Esophagus squamous epithelium (tissue), 5 donors: ENCODE measurements at places on chromosomes 12 and 14. TPM values are rescaled to one million over a fixed set of nuclear protein-coding genes. Genes with fewer than 3 reads are reported as not detected.
A peak's percentile ranks its signal among the peaks of the same experiment; 100 is the strongest.

DNA sequence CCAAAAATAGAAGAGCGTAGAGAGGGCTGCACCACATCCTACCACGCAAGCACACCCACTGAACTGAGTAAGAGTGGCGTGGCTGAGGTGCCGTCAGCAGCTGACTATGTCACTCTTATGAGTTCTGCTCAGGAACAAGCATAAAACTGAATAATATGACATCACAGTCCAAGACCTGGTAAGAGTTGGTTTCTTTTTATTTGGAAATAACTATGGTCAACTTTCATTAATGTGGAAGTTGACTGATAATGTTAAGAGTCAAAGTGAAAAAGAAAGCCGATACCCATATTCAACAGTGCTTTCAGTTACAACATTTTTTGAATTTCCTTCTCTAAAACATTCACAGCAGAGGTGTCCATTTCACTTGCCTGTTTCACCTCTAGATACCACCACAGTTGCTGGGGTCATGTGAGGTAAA, 44.6 kb downstream of the GNS start:
- H3K4me1 ChIP-seq = no peaks in the 10 kb centered on the region
- no peak for DNase-seq
- peaks cover 77% of the 10 kb centered on the region for H3K36me3 ChIP-seq
- no peaks in the 10 kb centered on the region for H3K27me3 ChIP-seq

DNA sequence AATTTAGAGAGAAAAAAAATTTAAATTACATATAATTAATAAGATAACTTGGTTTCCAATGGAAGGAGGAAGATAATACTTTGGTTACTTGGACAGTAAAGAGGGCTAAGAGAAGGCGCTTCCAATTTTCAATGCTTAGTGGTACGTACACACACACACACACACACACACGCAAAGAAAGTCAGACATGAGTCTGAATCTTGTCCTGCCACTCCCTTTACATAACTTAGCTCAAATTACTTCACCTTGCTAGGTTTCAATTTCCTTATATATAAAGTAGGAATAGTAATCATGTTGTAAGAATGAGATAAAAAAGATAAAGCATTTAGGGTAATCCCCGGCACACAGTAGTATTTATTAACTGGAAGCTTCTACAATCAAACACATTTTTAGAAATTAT, 39.7 kb upstream of the VCPKMT start:
- H3K27ac ChIP-seq = no peak overlapping the region
- no peak overlapping the region for H3K4me3 ChIP-seq
- no peaks in the 10 kb centered on the region for H3K4me1 ChIP-seq
- DNase-seq = no peak

DNA sequence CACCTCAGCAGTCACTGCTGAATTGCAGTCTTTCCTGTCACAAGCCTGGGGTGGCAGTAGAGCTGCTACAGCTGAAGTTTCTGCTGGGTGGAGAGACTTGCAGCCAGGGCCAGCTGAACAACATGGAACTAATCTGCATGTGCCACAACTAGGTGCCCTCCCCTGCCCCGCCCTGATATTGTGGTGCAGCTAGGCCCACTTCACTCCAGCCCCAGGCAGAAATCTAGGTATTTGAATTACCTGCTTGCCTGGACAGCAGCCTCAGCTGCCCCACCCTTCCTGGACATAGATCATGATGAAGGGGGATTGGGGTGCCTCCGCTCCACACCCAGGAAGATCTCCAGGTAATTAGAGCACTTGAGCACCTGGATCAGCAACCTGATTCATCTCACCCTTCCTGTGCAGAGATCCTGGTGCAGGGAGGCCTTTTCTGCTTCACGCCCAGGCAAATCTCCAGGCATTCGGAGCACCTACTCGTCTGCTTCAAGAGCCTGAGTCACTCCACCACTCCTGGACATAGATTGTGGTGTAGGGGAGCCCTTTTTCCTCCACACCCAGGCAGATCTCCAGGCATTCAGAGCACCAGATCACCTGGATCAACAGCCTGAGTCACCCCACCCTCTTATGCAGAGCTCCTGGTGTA, 477.0 kb downstream of the SOX5 start:
- H3K27ac ChIP-seq = no peak overlapping the region
- no peaks in the 10 kb centered on the region for H3K4me1 ChIP-seq
- no peak for DNase-seq
- no peaks in the 10 kb centered on the region for H3K27me3 ChIP-seq
- no peaks in the 10 kb centered on the region for H3K36me3 ChIP-seq

DNA sequence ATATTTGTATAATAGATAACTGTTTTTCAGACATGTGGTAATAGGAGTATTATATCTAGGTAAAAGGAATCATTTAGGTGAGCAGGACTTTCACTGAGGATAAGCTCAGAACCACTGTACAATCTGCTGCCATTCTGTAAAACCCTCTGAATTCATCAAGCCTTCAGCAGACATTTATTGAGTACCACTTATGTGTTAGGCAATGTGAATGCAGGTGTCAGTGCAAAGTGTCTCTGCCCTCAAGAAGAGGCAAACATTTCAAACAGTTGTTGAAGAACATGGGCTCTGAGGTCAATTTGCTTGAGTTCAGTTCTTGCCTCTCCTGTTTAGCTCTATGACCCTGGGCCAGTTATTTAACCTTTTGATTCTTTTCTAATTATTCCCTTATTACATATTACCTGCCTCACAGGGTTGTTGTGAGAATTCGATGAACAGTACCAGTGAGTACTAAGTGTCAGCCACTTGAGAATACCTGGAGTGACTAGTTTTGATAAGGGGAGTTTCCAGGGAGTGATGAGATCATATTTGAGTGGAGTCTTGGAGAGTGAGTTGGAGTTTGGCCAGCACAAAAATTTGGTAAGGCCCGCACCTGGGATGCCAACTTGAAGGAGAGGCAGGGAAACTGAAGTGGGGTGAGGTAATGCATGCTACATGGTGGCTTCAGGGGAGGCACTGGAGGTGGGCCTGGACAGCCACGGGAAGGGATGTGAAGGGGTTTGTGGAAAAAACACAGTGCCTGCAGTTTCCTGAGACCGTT, 33.7 kb downstream of the RASSF8 start:
- no peaks in the 10 kb centered on the region for H3K4me1 ChIP-seq
- H3K27ac ChIP-seq = no peak overlapping the region
- no peak for DNase-seq
- H3K36me3 ChIP-seq = no peaks in the 10 kb centered on the region
- no peaks in the 10 kb centered on the region for H3K27me3 ChIP-seq

- no peak overlapping the region for H3K4me3 ChIP-seq
- H3K27me3 ChIP-seq = no peaks in the 10 kb centered on the region
- peaks cover 31% of the 10 kb centered on the region for H3K4me1 ChIP-seq
- H3K36me3 ChIP-seq = peaks cover 19% of the 10 kb centered on the region
- H3K27ac ChIP-seq = peak overlapping the region; percentile 87
Observed at GRCh38 chr12:57151741-57152630, 4.6 kb upstream of the LRP1-AS start.

Gene USP5
- 50.6 TPM for total RNA-seq

GRCh38 chr12:120224304-120225199, 23.6 kb upstream of the RPLP0 start:
- peaks cover 36% of the 10 kb centered on the region for H3K36me3 ChIP-seq
- no peaks in the 10 kb centered on the region for H3K27me3 ChIP-seq
- H3K27ac ChIP-seq = peak overlapping the region; percentile 65
- peaks cover 49% of the 10 kb centered on the region for H3K4me1 ChIP-seq
- DNase-seq = no peak

GRCh38 chr14:34049790-34050189, 98.9 kb upstream of the EGLN3 start:
- H3K4me1 ChIP-seq = no peaks in the 10 kb centered on the region
- no peak for DNase-seq
- H3K4me3 ChIP-seq = no peak overlapping the region
- no peaks in the 10 kb centered on the region for H3K36me3 ChIP-seq

Gene ERBB3
- 93.7 TPM for total RNA-seq

DNA sequence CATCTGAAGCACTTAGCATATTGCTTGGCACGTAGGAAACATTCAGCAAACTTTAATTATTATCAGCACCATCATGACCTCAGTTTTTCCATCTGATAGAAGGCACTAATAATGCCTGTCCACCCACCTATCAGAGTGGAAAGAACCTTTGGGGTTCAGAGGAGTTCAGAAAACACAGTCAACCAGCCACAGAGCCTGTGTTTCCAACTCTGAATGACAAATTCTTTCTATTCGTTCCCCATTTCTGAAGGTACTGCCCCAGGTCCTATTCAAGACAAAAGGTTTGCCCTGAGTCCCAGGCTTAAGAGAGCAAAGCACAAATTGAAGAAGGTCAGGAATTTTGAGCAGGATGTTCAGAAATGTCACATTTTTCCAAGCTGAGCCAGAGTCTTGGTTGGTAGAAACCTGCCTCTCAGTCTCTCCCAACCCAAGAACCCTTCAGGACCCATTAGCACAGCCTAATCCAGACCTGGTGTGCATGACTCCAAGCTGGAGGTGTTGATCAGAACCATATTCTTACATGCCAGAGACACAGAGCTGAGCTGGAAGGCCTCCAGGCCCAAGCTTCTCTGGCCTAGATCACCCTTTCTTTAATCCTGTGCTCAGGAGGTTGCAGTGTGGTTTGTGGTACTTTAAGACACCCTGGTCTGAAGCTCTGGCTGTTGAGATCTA, 114.4 kb downstream of the TBX5 start:
- H3K27ac ChIP-seq = no peak overlapping the region
- no peaks in the 10 kb centered on the region for H3K27me3 ChIP-seq
- no peaks in the 10 kb centered on the region for H3K4me1 ChIP-seq
- H3K36me3 ChIP-seq = no peaks in the 10 kb centered on the region
- DNase-seq = no peak
- H3K4me3 ChIP-seq = no peak overlapping the region

- H3K27me3 ChIP-seq = peaks cover 13% of the 10 kb centered on the region
- peaks cover 20% of the 10 kb centered on the region for H3K4me1 ChIP-seq
- no peak within 1 kb of the TSS for H3K27ac ChIP-seq
Observed at GRCh38 chr12:120368789-120369602, at the start of gene MSI1. TSS of gene MSI1 (minus strand) at chr12:120369164. CDS start at chr12:120369091, 73 bp downstream.
